ENCODE measurements at places on chromosomes 13 and 19.

- no peak for DNase-seq
These were observed 761.5 kb downstream of the EFNB2 start for GRCh38 chr13:105773863-105774538.

GRCh38 chr13:44296856-44297255, 76.8 kb upstream of the SERP2 start:
- no peak for DNase-seq

DNA sequence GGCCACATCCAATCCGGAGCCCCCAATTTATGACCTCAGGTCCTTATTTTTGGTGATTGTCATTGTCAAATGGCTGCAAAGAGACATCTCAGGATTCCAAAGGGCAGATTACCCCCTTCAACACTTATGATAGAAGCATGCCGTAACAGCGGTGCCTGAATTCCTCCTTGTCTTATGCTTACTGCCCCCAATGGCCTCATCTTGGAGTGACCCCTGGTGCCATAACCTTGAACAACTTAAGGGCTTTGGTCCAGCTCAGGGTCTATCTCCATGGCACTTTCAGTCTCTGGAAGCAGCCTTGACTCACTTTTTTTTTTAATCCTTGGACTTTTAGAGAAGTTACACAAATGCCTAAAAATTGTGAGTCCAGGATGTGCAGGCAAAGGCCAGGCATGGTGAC, 171.6 kb upstream of the ZNF507 start:
- no peak for DNase-seq

GRCh38 chr13:21077076-21077787, 15.8 kb upstream of the LATS2 start:
- DNase-seq, result no peak

- no peak for DNase-seq
These were observed 1.4 kb upstream of the GPR183 start for GRCh38 chr13:99308471-99309087.

- DNase-seq, result no peak
These were observed 7.3 kb downstream of the SPATA13 start for GRCh38 chr13:24167666-24168391.

DNA sequence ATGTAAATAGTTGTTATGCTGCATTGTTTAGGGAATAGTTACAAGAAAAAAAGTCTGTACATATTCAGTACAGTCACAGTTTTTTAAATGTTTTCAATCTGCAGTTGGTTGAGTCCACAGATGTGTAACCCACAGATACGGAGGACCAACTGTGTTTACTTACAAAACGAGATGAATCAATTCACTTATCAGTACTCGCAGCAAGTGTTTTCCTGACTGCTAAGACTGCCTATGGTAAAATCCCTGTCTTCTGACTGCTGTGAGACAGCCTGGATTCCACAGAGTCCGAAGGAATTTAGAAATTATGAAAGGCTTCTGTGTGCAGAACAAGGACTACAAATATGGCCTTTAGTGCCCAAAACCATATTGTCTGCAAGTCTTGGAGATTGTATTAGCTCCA, 45.7 kb upstream of the C1QTNF9 start:
- no peak for DNase-seq

- DNase-seq, result no peak
These were observed 432.5 kb downstream of the FGF9 start for GRCh38 chr13:22103046-22104027.

DNA sequence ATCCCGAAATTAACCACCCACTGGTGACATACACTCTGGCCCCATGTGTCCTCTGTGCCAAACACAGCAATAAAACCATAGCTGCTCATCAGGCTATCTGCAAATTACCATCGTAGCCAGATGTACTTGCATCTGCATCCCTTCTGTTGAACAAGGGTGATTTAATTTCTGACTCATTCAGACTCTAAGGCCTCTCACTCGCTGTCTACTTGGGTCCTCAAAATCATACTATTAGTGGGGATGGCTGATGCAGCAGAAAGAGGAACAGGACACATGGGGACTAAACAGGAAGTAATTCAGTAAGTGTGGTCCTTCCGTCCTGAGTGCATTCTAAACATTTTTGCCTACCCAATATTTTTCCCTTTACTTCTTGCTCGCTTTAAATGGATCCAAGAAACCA, 2275.0 kb upstream of the PCDH20 start:
- DNase-seq, result no peak

- no peak for DNase-seq
These were observed 20.2 kb downstream of the EPSTI1 start for GRCh38 chr13:42971691-42972347.

DNA sequence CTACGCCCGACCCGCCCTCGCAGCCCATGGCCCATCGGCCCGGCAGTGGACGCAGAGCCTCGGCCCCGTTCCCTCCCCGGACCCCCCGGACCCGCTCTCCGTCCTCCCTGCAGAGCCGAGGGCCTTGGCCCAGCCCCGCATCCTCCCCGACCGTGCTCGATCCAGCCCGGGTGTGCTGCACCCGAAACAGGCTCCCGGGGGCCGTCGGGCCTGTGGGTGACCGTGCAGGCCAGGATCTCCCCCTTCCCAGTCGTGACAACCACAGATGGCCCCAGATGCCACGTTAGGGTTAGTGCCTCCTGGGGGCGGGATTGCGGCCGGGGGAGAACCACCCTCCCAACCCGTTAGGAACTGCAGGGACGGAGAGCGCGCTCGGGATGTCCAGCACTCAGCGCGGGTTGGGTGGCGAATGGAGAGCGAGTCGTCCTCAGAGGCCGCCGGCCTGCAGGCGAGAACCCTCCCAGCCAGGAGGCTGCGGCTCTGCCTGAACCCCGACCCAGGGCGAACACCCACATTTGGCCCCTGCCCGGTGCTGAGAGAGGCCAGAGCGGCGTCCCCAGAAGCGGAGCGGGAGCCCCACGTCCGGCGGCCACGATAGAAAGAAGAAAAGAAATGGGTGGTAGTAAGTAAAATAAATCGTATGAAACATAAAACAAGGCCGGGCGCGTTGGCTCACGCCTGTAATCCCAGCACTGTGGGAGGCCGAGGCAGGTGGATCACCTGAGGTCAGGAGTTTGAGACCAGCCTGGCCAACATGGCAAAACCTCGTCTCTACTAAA, 6.7 kb upstream of the MADCAM1 start:
- DNase-seq, result no peak

DNA sequence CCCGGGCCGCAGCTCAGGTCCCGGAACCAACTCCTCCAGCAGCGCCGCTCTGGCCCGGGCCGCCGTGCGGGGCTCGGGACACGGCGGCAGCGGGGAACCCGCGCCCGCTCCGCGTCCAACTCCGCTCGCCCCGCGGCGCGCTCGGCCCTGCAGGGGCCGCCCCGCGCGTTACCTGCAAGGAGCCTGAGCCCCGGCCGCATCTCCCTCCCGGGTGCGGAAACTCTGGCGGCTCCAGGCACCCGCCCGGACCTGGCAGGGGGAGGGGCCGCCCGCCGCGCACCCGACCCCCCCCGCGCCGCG, at the start of gene TMTC4:
TSS of gene TMTC4 (minus strand) at position 224 of the 300 bp plus-strand sequence. CDS start 4,433 bp downstream, outside the sequence.
- DNase-seq, result no peak

DNA sequence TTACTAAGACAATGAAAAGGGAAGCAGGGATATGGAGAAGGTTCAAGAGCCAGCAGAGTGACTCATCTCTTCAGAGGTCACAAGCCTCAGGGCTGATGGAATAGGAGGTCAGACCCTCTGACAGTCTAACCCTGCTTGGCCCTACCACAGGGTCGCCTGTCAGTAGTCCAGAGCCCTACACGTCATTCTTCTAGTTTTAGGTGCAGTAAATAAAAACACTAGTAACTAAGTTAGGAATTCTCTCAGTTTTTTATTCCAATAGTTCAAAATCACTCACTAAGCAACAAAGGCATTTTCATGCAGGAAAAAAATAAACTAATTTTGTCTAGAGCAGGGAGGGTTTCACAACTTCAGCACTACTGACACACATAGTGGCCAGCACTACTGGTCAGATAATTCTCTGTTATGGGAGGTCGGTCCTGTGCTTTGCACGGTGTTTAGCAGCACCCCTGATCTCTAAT, 27.2 kb downstream of the FOXO1 start:
- DNase-seq, result no peak
